ENCODE measurements at places on chromosomes 12 and 14.

DNA sequence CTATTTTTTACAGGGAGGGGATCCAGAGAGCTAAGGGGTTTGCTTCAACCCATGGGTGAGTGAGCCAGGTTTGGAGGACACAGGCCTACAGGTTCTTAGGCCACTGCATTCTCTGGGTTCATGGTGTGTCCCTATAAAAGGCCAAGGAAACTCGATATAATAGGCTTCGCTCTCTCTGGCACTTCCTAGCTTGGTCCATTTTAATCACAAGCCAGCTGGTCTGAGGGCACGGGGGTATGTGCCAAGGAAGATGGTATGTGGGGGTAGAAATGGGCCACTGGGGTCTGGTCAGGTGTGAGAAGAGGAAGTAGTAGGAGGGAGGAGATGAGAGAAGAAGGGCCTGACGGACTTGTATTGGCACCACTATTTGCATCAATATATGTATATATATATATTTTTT is 4.9 kb downstream of the ETV6 start:
- DNase-seq: no peak

DNA sequence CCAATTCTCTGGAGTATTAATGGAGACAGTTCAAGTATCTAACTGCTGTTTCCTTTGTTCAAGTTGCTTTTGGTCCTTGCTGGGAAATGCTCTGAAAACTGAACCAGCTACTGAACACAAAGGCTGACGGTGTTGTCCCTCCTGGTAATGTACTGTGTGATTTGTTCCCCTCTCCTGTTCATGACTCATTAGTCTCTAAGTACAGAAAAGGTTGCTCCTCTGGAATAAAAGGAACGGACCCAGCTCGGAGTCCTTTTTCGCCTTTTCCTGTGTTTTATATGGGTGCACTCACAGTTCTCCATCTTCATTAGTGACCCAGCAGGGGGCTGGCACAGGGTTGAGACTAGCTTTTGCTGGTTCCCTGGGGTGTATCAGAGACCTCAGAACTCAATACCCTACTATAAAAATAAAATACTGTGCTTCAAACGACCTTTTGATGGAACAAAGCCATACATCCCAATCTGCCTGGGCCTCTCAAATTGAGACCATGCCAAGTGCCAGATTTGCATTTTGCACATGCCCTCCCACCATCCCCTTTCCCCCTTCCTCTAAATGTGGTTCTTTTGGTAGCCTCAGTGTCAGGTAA is 269.7 kb downstream of the RAD51B start:
- DNase-seq: no peak

GRCh38 chr12:131636266-131636665 is 74.6 kb upstream of the SFSWAP start:
- no peak for DNase-seq

- no peak for DNase-seq
Observed at GRCh38 chr12:5593086-5593485, 161.2 kb downstream of the NTF3 start.

GRCh38 chr14:23722675-23723074 is 86.5 kb downstream of the DHRS2 start:
- DNase-seq: no peak

DNA sequence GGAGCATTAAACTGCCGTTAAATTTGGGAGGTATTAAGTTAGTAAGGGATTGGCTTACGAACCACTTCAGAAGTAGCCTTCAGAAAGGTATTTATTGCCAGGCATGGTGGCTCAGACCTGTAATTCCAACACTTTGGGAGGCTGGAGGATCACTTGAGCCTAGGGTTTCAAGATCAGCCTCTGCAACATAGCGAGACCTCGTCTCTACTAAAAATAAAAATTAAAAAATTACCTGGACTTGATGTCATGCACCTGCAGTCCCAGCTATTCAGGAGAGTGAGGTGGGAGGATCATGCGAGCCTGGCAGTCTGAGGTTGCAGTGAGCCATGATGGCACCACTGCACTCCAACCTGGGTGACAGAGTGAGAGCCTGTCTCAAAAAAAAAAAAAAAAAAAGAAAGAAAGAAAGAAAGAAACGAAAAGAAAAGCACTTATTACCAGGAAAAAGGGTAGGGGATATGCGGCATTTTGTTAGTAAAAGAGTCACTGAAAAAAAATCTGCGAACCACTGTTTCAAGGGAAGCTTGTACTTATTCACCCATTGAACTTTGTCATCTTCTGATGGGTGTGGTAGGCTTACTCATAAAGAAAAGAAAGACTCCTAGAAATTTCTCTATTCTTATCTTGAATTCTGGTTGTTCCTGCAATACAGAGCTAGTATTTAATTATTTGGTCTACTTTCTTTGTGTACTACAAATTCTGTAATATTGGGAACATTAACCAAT is 33.6 kb upstream of the PLEKHA5 start:
- no peak for DNase-seq

DNA sequence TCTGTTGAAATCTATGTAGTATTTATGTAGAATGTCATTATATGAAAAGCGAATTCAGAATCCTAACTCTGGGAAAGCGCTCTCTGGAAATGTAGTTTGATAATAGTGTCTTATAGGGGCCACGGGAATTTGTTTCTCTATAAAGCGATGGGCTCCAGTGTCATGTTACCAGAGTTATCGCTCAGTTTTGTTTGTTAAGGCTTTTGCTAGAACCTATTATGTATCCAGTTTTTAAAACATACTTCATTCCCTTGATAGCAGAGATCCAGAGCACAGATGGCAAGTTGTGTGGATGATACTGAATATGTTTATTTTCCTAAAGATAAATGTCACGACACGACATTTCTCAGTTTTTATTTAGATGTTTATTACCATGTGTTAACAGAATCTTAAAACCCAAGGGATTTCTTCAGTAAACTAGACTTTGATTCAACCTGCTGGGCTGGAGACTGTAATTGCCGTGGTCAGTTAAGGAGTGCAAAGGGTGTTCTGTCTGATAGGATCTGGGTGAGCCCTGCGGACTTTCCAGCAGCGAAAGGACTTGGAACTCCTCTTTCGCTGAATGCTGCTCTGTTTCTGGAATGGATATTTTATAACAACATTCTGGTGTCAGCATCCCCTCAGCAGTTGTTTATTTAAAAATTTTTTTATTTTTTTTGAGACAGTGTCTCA is 1.7 kb upstream of the DNAH10 start:
- DNase-seq: no peak

DNA sequence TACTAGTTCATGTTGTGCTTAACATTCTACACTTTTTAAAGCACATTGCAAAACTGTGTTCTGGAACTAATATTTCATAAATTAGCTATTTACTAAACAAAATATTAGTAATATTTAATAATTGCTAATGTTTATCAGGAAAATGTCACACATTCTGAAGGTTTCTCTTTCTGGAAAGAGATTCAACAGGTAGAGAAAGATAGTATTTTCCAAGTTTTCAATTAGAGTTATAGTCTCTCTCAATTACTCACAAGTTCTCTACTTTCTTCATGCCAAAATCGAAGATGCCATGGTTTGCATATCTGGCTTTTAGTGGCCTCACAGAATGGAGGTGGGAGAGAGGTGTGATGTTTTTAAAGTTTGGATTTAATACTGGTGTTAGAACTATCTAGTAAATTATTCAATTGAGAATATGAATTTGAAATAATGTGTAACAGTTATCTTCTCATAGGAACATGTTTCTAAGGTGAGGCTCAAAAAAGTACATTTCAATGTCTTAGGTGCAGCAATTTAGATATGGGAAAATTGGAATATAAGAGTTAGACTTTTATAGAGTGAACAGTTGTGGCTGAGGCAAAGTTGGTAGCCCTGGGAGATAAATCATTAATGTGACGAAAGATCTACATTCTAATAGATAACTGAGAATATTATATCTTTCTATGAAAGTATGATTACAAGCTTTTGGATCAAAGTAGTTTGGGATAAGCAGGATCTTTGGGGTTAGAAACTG is 1.5 kb downstream of the LUM start:
- no peak for DNase-seq

DNA sequence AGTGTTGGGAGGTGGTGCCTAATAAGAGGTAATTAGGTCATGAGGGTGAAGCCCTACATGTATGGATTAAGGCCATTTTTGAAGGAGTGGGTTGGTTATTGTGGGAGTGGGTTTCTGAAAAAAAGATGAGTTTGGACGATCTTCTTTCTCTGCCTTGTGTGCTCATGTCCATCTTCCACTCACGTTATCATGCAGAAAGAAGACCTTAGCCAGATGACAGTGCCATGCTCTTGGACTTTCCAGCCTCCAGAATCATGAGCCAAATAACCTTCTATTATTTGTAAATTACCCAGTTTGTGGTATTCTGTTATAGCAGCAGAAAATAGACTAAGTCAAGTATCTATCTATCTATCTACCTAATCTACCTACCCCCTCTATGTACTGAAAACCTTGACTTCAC is 71.9 kb downstream of the SDR9C7 start:
- no peak for DNase-seq

DNA sequence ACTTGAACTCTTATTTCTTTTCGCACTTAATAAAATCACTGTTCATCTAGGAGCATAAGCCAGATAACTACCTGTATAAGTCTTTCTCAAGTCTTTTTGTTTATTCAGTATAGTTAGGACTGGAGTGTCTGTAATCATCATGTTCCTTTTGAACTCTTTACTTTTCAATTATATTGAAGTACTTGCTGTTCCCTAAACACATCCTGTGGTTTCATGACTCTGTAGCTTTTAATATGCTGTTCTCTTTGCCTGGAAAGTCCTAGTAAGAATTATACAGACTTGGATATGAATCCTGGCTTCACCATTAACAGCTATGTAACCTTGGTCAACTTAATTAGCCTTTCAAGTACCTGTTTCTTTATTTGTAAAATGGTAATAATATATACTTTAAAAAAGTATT is 88.2 kb downstream of the CCDC91 start:
- DNase-seq: no peak

GRCh38 chr12:2944401-2945047 is 14.7 kb upstream of the TEAD4 start:
- peak; percentile 44 for DNase-seq

- no peak for DNase-seq
Observed at GRCh38 chr12:91857813-91858542, 287.7 kb downstream of the BTG1 start.

DNA sequence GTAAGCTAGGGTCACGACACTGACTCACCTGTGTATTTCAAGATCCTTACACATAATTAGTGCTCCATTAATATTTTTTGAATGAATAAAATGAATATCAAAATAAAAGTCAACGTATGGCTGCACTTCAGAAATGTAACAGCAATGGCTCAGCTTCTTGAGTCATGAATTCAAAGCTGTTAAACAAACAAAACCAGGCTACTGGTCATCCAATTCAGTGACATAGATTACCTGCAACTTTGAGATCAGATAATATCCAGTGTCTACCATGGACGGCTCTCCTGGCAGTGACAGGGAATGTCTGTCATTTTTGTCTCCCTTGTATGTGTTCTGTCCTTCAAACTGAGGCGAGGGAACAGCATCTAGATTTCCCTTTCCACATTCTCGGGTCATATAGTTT is 225.6 kb downstream of the EFCAB11 start:
- DNase-seq: no peak

- DNase-seq: no peak
Observed at GRCh38 chr12:10289005-10289754, 18.5 kb upstream of the KLRD1 start.

DNA sequence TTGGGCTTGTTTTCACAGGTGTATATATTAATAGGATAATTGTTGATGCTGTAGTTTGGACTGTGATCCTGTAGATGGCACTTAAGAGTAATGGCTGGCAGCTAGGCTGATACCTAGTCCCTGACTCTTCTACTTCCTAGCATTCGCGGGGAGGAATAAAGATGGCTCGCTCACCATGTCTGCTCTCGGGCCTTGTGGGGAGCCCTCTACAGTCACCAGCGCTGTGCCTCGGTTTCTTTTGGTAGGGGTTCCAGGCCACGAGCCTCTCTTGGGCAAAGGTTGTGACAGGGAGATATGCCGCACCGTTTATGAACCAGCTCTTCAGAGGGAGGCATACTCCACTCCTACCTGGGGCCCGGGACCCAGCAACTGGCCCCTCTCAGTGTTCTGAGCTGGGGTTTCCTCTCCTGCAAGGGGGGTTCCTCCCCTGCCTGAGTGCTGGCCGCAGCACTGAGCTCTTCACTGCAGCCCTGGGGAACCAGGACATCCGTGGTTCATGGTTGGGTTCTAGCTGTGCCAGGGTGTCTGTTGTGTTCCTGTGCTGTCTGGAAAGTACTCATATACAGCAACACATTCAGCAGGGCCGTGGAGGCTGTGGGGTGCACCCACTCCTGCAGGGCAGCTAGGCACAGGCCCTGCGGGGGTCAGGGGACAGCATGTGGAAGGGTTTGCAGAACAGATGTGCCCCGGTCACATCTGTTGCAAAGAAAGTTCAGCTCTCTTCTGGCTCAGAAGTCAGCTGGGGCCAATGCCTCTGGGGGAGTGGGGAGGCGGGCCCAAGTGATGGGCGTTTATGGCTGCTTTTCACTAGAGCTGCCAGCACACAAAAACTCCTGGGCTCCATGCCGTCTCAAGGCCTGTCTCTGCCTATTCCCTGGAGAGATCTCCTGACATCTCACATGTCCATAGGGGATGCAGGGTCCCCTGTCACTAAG is 147.9 kb downstream of the PPFIA2 start:
- DNase-seq: no peak

- no peak for DNase-seq
Observed at GRCh38 chr12:22059976-22060647, 14.1 kb downstream of the CMAS start.

DNA sequence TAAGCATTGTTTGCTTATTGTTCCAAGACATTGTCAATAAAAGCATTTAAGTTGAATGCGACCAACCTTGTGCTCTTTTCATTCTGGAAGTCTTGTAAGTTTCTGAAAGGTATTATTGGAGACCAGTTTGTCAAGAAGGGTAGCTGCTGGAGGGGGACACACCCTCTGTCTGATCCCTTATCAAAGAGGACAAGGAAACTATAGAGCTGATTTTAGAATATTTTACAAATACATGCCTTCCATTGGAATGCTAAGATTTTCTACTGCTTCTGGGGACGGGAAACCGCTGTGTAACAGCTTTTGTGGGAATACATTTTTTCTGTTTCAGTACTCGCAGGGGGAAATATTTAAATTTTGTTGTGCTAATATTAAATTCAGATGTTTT is 3.5 kb downstream of the FOS start:
- DNase-seq: no peak

DNA sequence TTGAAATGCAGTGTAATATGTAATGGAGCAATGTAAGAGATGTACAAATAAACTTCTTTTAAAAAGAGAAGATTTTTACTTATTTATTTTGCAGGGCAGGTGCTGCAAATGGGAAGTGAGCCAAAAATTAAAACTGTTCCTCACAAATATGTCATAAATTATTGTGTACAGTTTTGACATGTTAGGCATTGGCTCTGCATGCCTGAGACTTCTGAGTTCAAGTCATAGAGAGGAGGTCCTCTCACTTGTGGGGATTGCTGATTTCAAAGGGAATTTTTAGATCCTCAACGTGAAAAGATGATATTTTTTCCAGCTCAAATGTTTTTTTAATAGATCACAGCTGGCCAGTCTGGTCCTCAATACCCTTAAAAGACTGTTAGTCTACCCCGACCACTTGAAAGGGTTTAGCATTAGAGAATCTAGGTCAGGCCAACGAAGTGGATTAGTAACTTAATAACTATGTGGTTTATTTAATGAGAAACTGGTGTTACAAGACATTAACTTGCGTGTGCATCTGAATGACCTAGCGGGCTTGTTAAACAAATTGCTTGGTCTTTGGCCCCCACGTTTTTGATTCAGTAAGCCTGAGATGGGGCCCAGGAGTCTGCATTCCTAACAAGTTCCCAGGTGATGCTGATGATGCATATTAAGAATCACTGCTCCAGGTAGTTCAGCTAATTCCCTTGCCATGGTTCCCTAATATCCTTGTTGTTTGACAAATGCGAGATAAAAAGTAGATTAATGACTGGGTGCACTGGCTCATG is 30.9 kb upstream of the WDR89 start:
- no peak for DNase-seq

Data from stimulated activated CD4-positive, alpha-beta T cell treated with anti-CD3 and anti-CD28 coated beads, TNF-alpha, amount 100 ng/mL, for 1 hour (primary cell).